ENCODE measurements at places on chromosomes 4 and X.

- no peak for DNase-seq
Observed at GRCh38 chrX:98523026-98523425, 1639.3 kb downstream of the RPA4 start.

DNA sequence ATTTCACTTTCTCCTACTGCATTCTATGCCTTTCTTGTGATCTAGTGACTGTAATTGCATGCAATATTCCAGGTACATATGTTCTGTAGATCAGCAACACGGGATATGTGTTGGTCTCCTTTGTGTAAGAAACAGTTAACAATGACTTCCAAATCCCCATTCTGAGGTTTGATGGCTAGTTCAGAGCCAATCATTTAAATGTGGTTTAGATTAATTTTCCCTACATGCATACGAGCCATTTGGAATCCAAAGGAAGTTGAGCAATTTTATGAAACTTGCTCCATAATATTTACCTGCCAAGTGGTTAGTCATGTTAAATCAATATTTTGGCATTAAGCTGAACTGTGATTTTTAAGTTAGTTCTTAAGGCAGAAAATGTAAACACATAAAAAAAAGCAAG lies 172.8 kb upstream of the DCAF12L2 start:
- DNase-seq: no peak

DNA sequence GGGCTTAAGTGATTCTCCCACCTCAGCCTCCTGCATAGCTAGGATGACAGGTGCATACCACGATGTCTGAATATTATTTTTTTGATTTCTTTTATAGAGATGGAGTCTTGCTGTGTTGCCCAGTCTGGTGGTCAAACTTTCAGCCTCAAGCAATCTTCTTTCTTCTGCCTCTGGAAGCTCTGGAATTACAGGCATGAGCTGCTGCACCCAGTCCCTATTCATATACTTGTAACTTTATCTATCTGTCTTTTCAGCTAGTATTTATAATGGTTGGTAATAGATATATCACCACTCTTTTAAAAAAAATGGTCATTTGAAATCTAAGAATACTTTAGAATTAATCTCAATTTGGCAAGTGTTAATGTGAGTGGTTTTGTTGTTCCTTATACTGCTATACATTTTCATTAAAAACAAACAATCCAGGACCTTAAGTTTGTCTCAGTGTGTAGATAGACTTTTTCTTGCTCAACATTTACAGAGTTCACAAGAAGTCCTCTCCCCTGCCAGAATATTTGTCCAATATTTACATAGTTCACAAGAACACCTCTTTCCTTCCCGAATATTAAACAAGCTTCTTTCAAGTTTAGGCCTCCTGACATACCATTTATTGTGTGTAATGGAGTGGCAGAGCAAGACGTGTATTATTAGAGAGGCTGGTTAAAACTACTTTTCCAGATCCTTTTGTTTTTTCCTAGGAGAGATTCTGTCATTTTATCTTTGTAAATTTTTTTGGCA lies 1197.4 kb upstream of the ADGRL3 start:
- DNase-seq: no peak

DNA sequence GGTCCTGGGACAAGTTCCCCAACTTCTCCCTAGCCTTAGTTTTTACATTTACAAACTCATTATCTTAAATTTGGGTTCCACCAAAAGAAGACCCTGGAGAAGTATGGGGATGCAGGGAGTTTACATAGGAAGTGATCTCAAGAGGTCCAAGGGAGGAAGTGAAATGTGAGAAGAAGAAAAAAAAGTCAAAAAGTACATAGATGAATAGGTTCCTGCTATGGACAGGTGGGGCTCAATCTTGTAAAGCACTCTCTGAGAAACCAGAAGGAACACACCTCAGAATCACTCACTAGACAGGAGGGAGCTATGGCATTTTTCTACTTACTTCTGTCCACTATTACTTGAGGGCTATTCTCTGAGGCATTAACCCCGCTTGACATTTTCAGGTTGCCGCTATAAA lies 56.6 kb downstream of the ARHGAP6 start:
- DNase-seq: no peak

- no peak for DNase-seq
Observed at GRCh38 chr4:74930162-74930561, 2.8 kb upstream of the PARM1 start.

GRCh38 chr4:108814326-108814725 lies 51.5 kb upstream of the ETNPPL start:
- no peak for DNase-seq

- DNase-seq: no peak
Observed at GRCh38 chr4:28702571-28702970, 1841.9 kb downstream of the STIM2 start.

DNA sequence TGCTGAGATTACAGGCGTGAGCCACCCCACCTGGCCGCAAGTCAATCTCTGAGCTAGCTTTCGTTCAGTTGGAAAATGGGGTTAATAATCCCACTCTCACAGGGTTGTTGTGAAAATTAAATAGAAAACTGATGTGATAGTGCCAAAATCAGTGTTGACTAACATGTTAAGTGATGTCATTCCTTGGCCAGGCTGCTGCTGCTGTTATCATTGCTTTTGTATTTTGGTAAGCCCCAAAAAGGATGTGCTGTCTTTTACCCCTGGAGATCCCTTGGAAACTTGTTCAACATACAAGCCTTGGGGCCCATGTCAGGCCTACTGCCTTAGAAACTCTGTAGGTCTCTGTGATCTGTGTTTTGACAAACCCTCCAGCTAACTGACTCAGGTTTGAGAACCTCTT lies 106.3 kb downstream of the AFF1 start:
- no peak for DNase-seq
